Heart right ventricle (tissue), 16 donors: ENCODE measurements at places on chromosomes 5 and 9. TPM values are rescaled to one million over a fixed set of nuclear protein-coding genes. Genes with fewer than 3 reads are reported as not detected.

GRCh38 chr9:79129865-79130480, 441.8 kb upstream of the TLE4 start:
- H3K4me1 ChIP-seq, result no peaks in the 10 kb centered on the region
- peak; percentile 18 for DNase-seq
- no peak overlapping the region for H3K27ac ChIP-seq
- no peak overlapping the region for H3K4me3 ChIP-seq

- H3K27me3 ChIP-seq, result no peaks in the 10 kb centered on the region
- peak; percentile 37 for DNase-seq
- no peak overlapping the region for H3K27ac ChIP-seq
- H3K36me3 ChIP-seq, result no peaks in the 10 kb centered on the region
Observed at GRCh38 chr9:131951905-131952304, 127.8 kb downstream of the MED27 start.

GRCh38 chr9:136769710-136770191, 5.4 kb upstream of the LCN15 start:
- H3K4me3 ChIP-seq, result no peak overlapping the region
- H3K27ac ChIP-seq, result no peak overlapping the region
- peaks cover 6% of the 10 kb centered on the region for H3K27me3 ChIP-seq
- DNase-seq, result no peak
- peaks cover 15% of the 10 kb centered on the region for H3K4me1 ChIP-seq

- no peak for DNase-seq
- H3K36me3 ChIP-seq, result no peaks in the 10 kb centered on the region
- H3K27me3 ChIP-seq, result no peaks in the 10 kb centered on the region
- H3K27ac ChIP-seq, result no peak overlapping the region
- H3K4me1 ChIP-seq, result peaks cover 3% of the 10 kb centered on the region
Observed at GRCh38 chr5:66967102-66967501, 229.5 kb downstream of the CD180 start.

- H3K4me1 ChIP-seq, result no peaks in the 10 kb centered on the region
- DNase-seq, result no peak
- no peaks in the 10 kb centered on the region for H3K36me3 ChIP-seq
- H3K27me3 ChIP-seq, result no peaks in the 10 kb centered on the region
- no peak overlapping the region for H3K4me3 ChIP-seq
- no peak overlapping the region for H3K27ac ChIP-seq
Observed at GRCh38 chr9:126024581-126025230, 277.5 kb downstream of the PBX3 start.

GRCh38 chr5:148471379-148471778, 87.6 kb downstream of the FBXO38 start:
- H3K27ac ChIP-seq, result no peak overlapping the region
- H3K36me3 ChIP-seq, result no peaks in the 10 kb centered on the region
- no peak for DNase-seq
- no peaks in the 10 kb centered on the region for H3K27me3 ChIP-seq

GRCh38 chr5:130884023-130884422, 281.0 kb downstream of the HINT1 start:
- H3K27ac ChIP-seq, result no peak overlapping the region
- no peaks in the 10 kb centered on the region for H3K4me1 ChIP-seq
- H3K27me3 ChIP-seq, result no peaks in the 10 kb centered on the region
- no peak overlapping the region for H3K4me3 ChIP-seq
- H3K36me3 ChIP-seq, result no peaks in the 10 kb centered on the region

KLHL3 gene
- 32.2 TPM for total RNA-seq

PKD2L2 gene
- total RNA-seq, result 1.7 TPM

LHFPL2 gene
- 6.8 TPM for total RNA-seq
